NCI-H510A treated with DMSO at 0.1 percent for 48 hours (cell line): ENCODE measurements at places on chromosomes 5 and 9.

GRCh38 chr9:15317836-15318235, 10.8 kb upstream of the TTC39B start:
- DNase-seq: no peak

DNA sequence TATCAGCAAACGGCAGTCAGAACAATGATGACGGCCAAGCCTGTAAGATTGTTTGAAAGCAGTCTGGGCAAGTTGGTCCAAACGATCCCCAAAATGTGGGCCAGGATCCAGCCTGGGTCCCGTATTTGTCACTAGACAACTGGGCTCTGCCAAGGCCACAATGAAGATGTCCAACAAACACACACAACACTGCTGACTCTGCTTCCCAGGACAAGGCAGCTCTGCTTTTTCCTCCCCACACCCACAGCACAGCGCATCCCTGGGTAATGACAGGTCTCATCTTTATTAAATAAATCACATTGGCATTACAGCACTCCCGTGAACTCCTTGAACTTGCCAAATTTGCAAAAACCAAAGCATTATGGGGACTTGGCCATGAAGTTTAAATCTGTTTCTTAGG, 424.1 kb upstream of the ACTBL2 start:
- no peak for DNase-seq

DNA sequence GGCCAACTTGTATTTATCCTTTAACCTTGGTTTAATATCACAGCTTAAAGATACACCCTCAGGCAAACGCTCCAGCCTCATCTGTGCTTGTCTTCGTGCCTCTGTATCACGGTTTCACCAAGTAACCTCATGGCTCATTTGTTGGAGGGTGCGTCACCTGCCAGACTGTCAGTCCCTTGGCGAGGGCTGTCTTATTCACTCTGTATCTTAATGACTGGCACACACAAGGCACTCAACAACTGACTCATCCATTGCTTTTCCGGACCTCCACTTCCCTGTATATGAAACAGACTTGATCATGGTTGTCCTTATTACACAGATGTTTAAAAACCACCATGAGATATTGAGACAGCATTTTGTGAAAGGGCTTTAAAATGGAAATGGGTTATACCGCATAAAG, 28.0 kb downstream of the LCP2 start:
- DNase-seq: no peak

DNA sequence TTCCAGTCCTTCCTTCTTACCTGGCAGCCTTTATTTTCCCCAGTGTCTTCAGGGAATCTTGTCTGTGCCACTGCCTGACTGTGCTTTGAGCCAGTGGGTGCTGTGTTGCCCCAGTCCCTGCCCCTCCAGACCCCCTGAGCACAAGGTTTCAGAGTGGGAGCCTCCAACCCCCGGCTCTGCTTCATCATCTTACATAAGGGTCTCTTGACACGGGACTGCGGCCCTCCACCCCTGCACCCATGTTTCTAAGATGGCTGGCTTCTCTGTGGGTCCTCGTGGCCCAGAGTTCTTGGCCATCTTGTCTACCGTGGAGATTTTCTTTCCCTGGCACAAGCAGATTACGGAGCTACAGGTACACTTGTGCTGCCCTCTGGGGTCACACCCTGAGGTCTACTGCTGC, 194.1 kb downstream of the CACNA1B start:
- DNase-seq: no peak

DNA sequence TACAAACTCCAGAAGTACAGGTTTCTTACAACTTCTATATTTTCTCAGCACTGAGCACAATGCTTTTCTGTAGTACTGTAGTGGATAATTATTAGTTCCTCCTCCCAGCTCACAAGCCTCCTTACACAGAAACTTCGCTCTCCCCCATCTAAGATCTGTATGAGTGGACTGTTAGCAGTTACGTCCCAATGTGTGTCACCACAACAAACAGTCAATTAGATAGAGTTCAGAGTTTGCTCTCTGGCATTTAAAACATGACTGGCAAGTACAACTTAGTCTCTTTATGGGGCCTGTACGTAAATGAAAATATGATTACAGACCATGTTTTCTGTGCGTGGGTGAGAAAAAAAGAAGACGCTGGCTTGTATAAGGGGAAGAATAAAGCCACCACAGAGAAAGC, 631.4 kb upstream of the DMAC1 start:
- DNase-seq: no peak

DNA sequence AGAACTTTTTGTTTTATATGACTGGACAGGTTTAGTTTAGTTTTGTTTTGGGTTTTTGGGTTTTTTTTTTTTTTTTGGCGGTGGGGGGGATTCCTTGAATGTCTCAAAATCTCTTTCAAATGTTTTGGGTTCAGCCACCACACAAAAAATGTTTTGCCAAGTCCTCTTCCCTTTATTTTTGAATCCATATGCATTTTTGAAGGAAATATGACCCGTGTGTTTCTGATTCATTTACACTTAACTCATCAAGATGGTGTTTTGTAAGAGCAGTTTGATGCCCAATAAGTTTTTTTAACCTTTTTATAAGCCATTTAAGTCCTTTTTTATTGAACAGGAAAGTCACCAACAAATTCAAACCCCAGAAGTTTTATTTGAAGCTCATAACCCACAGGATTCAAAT, 209.8 kb downstream of the CWC27 start:
- DNase-seq: no peak

DNA sequence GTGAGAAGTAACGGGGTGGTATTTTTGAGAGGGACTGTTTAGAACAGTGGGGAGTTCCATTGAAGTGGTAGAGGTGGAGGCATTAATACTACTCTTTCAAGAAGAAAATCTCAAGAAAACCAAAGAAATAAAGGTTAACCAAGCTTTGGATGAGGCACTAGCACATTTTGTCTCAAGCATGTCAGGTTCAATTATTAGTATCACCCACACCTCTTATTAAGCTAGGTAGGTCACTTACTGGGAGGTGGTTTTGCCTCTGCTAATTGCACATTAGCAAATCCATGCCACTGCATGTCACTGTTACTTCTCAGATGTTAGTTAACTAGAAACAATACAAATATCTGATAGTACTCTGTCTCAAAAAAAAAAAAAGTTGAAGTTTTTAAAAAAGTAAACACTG, 10.2 kb downstream of the RABGAP1 start:
- DNase-seq: no peak

DNA sequence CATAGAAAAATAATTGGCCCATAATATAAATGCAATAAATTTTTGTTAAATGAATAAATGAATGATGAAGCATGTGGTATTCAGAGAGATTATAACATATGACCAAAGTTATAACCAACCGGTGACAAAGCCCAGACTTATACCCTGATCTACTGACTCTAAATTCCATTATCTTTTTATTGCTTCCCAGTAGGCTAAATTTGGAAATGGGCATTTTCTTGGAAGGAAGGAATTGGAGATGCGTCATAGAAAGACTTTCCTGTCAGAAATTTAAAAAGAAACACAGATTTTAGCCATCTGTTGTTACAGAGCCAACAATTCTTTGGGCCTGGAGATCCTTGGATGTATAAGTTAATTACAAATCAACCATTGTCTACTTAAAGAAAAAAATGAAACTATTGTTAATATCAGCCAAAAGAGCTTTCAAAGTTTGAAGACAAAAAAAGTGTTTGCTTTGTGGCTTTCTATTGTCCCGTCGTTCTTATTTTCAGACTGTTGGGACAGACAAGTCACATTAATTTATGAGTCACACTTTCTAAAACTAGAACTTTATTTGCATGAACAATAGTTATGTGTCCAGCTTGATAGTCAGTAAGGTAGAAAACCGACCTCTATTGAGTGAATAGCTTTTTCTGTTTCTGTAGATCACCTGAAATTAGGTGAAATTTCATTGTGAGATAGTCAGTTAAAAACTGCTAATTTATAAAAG, 428.7 kb downstream of the GABRG2 start:
- no peak for DNase-seq

DNA sequence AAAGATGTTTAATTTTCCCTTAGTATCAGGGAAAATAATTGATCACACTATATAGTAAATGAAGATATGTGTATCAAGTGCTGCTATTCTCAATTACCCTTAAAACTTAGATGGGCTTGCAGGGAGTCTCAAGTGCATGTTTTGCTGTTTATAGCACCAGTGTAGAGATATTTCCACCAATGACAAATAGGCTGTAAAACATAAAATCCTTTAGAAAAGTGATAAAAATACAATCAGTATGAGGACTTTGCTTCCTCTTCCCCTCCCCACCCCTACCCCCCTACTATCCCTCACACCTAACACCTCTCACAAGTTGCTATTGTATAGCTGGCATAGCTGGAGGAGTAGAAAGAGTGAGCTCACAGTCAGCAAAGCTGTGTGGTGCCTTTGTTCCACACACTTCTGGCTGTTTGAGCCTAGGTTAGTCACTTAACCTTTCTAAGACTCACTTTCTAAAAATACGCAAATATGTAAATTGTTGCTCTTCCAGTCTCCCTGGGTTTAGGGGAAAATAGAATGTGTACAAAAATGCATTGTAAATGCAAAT, 93.1 kb downstream of the PDE4D start:
- peak; percentile 3 for DNase-seq

DNA sequence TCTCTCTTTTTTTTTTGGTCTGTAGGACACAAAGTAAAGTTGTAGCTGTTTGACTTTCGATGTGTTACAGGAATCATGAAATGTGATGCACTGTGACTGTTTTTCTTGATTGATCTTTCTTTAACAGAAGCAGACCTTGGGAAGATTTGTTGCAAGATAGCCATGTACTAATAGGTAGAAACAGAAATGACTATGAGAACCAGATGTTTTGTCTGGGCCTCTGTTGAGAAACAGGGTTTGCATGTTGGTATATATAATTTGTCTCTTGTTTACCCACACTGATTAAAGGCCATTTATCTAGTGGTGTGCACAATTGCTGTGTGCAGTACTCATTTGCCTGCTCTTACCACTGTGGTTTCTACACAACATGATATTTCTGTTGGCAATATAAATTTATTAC, 125.1 kb downstream of the HACD4 start:
- DNase-seq: no peak

DNA sequence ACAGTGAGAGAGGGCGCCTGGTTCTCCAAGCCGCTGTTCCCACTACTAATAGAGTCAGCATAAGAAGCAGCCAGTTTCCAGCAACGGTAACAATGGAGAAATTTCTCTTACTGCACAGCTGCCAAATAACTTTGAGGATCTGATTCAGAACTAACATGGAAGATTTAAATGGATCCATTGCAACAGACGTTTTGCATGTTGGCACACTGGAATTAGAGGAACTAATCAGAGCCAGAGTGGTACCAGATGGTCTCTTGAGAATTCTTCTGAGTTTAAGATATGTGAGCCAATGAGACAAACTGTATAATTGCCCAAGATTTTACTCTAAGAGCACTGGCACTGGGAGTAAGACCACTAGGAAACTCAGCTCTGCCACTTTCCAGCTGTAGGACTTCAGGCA, 186.5 kb downstream of the EFNA5 start:
- no peak for DNase-seq

DNA sequence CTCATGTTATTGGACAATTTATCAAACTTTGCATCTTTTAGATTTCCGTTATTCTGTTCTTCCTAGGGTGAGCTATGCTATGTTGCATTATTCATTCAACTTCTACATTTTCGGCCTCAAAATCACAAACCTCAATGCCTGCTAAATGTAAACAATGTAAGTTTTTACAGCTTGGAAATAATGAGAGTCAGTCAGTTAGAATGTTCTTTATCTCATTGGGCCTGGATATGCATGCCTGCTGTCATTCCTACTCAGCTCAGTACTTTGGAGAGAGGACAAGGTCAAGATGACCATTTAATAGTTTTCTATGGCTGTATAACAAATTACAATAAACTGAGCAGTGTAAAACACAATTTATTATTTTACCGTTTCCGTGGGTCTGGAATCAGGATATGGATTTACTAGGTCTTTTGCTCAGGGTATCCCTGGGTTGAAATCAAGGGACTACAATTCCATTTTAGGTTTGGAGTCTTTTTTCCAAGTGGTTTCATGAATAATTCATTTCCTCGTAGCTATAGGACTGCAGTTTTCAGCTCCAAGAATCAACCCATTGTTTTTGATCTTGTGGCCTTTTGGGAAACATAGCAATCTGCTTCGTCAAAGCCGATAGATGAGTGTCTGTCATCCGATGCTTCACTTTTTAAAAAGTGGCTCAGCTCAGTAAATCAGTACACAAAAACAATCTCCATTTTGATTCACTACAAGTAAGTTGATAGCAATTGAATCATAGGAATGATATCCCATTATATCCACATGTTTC, 1143.2 kb upstream of the CDH6 start:
- DNase-seq: no peak

GRCh38 chr9:127887792-127888191, 10.3 kb upstream of the AK1 start:
- no peak for DNase-seq
